ENCODE measurements at places on chromosomes 4 and X.

GRCh38 chr4:77232653-77233052 lies 75.6 kb downstream of the CCNG2 start:
- DNase-seq: no peak

DNA sequence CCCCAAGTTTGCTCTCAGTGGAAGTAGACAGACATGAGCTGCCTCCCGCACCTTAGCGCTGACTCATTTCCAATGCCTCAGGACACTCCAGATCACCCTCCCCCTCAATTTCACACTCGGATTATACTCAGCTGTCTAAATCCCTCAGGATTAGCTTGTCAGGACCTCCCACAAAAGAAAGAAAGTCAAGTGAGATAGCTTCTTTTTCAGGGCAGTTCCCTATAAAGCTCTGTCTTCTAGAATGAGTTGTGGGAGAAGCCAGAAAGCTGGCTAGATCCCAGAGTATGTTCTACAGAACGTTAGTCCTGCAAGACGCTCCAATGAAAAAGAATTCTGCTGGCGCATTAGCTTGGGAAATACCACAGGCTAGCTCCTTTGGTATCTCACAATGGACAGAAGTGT lies 51.2 kb upstream of the MTNR1A start:
- no peak for DNase-seq

- DNase-seq: no peak
Observed at GRCh38 chrX:140157611-140158010, 192.3 kb upstream of the CXorf66 start.

GRCh38 chr4:48779095-48779997 lies 733 bp downstream of the FRYL start:
- peak; percentile 79 for DNase-seq

DNA sequence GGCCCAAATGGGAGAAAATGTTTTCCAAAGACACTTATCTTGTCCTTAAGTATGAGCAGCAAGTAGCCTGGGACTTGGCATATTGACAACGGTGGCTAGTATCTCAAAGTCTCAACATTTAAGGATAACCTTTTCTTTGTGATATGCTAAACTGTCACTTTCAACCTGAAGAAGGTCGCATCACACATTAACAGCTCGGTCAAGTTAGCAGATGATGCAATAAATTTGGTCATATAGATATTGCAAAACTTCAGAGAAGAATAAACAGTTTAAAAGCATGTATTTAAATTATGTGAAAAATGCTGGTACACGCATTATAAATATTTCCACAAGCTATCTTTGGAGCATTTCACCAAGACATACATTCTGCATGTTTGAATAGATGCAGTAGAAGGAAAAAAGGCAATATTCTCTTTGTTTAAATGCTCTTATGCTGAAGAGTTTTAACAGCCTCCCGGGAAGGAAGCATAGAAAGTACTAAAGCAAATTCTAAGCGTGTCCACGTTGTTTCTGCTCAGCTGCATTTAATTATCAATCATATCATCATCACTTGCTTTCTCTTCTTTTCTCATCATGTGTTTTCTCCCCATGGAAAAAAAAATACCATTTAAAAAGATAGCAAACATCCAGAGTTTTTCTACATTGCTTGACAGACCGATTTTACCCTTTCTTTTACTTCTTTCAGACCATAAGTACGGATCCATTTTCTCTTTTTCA lies 24.2 kb downstream of the ARHGAP6 start:
- no peak for DNase-seq

GRCh38 chr4:39365830-39366771 lies at the start of gene RFC1:
Gene RFC1, minus strand, starts transcription at chr4:39366362. Its CDS starts 121 bp downstream, at chr4:39366241.
- DNase-seq: peak; percentile 90

DNA sequence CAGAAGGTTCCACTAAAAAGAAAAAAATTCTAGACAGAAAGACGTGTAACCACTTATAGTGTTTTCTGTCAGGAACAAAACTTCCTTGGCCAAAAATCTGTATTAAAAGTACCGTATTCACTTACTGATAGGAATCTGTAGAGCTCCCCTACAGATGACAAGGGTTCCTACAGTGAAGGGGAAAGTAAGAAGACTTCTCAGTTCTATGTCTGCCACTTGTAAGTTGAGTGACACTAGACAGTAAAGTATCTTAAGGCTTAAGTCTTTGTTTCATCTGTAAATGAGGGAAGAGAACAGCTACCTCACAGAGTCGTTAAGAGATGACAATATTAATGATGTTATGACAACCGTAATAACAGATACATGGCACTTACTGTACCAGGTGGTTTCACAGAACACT lies 3.3 kb downstream of the COQ2 start:
- no peak for DNase-seq
